ENCODE measurements at places on chromosomes 6 and 20.

- no peak for DNase-seq
These were observed 111.1 kb upstream of the DST start for GRCh38 chr6:56753811-56754210.

- DNase-seq: no peak
These were observed 12.5 kb downstream of the CASP8AP2 start for GRCh38 chr6:89842228-89842627.

- DNase-seq: no peak
These were observed 1.1 kb downstream of the VGLL2 start for GRCh38 chr6:117266257-117267053.

- DNase-seq: no peak
These were observed 33.2 kb downstream of the NT5E start for GRCh38 chr6:85482905-85483700.

DNA sequence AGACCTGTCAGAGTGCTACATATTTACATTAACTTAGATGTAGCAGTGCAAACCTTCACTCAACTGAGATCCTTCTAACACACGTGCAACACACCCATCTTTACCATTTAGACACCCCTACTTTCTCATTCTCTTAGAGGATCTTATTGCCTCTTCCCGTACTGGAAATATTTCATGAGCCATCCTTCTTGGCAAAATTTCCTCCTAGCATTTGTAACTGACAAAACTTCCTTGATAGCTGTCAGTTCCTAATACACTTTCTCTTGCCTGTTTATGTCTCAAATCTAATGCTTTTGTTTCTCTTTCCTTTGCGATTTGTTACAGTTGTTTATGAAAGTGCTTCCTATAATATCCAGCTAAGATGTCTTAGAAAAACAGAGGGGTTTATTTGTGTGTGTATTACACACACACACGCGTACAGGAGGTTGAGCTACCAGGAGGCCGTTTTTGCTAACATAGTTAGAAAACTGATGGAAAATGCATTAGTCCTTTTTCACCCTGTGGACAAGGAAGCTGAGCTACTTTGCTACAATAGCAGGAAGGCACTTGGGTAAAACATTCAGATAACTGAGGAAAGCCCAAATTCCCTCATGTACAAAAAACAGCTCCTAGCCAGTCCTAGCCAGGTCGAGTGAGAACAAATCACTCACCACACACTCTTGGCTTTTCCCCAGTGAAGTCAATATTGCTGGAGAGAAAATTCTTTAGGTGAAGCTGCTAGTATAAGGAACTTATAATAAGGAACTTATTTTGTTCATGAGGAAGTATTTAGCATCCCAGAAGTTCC is 153.6 kb downstream of the NFATC2 start:
- no peak for DNase-seq

- DNase-seq: no peak
These were observed 6.7 kb upstream of the KCNK15 start for GRCh38 chr20:44738813-44739477.

GRCh38 chr20:64219202-64219601 is 36.3 kb upstream of the PCMTD2 start:
- no peak for DNase-seq

DNA sequence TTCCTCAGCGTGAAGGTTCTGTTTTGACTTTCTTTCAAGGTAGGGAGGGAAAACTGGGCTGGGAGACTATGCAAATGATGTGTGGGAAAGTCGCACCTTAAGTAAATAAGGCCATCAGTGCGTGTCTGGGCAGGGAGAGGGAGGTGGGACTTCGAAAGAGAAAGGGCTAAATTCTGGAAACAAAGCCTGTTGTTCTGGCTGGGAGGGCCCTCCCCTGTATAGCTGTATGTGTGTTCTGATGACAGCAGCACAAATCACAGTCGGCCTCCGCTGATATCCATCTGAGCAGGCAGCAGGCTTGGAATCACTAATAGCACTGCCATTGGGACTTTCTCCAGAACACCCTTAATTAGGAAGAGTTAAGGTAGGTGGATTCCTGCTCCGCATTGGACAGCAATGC is 19.2 kb downstream of the JAG1 start:
- no peak for DNase-seq

DNA sequence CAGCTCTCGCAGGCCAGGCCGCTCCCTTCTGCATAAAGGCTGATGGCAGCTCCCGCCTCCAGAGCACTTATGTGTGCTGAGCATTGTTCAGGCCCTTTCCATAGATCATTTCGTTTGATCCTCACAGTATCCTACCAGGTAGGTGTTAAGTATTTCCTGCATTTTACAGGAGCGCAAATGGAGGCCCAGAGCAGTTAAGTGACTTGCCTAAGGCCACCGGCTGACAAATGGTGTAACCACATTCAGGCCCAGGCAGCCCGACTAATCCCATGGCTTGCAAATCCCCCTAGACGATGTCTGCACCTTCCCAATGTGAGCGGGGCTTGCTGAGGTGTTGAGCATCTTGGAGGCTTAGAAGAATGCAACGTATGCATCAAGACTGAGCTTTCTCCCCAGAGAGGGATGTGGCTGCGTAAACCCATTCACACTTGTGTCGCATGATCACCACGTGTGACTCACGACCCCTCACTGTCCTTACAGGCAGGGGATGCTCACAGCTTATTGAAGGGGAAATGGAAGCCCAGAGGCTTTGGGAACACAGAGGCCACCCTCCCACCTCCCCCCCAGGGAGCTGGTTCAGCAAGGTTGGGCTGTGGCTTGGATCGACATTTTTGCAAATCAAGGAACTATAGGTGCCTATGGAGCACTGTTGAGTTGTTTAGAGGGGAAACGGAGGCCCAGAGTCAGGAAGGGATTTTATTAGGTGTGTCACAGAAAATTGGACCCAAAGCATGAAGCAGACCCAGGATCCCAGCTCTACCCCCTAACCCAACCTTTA is 7.0 kb downstream of the BPIFB2 start:
- no peak for DNase-seq

GRCh38 chr6:125183391-125183790 is 29.8 kb downstream of the TPD52L1 start:
- no peak for DNase-seq

DNA sequence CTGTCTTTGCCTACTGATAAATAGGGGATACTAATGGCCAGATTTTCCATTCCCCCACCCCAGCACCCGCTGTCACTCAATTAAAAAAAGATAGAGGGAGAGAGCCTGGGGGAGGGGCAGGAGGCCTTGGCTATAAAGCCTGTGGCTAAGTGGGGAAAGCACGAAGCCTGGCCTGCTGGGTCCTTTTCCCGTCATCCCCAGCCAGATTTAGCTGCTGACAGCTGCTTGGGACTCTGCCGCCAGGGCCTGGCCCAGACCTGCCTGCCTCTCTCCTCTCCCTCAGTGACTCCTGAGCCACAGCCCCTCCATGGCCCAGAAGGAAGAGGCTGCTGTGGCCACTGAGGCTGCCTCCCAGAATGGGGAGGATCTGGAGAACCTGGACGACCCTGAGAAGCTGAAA is at the start of gene APOBEC2:
APOBEC2 (plus strand) TSS at position 162 of the 400 bp plus-strand sequence; CDS start at position 308, 146 bp downstream.
- no peak for DNase-seq

DNA sequence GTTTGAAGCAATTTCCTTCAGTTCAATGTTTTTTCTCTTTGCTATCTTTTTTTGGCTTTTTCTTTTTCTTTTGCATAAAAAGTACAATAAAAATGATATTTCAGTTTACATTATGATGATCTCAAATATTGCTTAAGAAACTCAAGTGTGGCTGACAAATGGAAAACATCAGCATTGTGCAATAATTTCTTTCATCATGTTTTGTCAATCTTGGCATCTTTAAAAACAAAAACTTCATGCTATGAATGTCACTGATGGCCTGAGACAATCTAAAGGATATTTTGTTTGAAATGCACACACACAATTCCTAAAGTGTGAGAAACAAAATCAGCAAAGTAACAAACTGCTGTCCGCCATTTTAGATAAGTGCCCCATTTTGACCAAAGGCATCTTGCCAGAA is 13.9 kb upstream of the MTCL3 start:
- DNase-seq: no peak

GRCh38 chr20:31684153-31685015 is 38.3 kb downstream of the BCL2L1 start:
- DNase-seq: no peak

GRCh38 chr6:115613488-115613887 is 447.2 kb downstream of the FRK start:
- DNase-seq: peak; percentile 50

DNA sequence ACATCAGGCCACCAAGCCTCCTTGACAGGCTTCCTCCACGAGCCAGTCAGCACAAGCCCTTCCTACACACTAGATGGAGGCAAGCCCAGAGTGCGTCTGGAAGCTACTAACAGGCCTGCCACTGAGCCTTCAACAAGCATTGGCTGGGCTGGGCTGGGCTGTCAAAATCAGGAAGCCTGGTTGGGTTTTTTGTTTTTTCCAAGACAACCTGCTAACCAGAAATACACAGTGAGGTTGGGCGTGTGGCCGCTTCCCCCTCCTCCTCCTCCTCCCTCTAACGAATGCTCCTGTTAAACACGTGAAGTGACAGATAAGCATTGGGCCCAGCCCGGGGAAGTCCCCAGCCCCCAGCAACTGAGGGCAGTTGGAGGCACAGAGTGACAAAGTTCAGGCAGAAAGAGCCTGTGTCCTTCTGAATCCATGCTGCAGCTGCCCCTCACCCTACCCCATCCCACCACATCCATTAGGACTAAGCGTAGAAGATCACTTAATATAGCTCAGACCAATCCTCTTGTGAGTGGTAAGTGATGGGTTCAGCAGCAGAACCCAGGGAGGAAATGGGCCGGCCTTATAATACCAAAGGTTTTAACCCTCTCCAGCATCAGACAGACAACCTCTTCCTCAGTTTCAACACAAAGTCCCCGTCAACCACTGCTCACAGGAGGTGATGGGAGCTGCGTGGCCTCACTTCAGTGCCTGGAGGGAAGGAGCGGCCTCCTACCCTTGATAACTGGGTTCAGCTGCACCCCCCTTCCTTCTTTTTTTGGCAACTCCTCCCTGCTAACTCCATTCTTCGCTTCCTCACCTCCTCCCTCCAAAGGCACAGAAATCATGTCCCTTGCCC is 1.1 kb downstream of the NFATC2 start:
- DNase-seq: no peak

- DNase-seq: no peak
These were observed 52.8 kb downstream of the FOXC1 start for GRCh38 chr6:1662534-1662933.

DNA sequence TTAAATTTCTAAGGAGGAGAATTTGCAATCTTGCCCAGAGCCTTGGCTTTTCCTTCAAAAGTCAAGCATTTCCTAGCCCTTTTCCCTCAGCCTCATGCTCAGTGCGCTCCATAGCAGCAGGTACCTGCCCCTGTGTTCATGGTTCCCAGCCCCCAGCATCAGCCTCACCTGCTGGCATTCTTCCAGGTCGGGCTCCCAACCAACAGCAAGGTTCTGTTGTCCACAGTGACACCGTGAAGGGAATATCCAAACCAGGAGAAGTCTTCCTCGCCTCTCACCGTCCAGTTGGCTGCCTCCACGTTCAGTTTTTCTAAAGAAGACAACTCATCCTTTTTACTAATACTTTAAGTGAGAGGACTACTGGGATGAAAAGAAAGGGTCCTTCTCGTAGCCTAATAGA is 42.7 kb downstream of the GPLD1 start:
- no peak for DNase-seq

DNA sequence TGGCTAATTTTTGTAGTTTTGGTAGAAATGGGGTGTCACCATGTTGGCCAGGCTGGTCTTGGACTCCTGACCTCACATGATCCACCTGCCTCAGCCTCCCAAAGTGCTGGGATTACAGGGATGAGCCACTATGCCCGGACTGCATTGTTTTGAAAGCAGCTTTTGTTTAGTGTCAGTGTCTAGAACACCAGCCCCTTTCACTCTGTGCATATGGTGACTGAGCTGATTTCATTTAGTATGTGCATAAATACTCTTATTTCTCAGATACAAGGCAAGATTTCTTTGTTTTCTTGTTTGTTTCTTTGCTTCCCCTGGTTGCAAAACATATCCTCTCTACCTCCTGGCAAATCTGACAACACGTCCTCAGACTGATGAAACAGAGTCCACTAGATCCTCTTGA is 152.8 kb upstream of the CHD6 start:
- no peak for DNase-seq

DNA sequence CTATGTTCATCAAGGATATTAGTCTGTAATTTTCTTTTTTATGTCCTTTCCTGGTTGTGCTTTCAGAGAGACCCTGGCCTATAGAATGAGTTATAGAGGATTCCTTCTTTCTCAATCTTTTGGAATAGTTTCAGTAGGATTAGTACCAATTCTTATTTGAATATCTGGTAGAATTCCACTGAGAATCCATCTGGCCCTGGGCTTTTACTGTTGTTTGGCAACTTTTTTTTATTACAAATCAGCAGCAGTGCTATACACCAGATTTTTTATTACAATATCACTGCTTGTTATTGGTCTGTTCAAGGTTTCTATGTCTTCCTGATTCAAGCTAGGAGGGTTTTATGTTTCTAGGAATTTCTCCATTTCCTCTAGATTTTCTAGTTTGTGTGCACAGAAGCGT is 50.0 kb upstream of the NRSN1 start:
- no peak for DNase-seq

- peak; percentile 95 for DNase-seq
These were observed 26.9 kb upstream of the FANCE start for GRCh38 chr6:35425284-35425683.

GRCh38 chr20:22428051-22428450 is 156.3 kb downstream of the FOXA2 start:
- no peak for DNase-seq

GRCh38 chr6:157867981-157868380 is 44.9 kb downstream of the SNX9 start:
- no peak for DNase-seq

GRCh38 chr6:100695445-100695844 is 185.7 kb downstream of the ASCC3 start:
- DNase-seq: no peak

DNA sequence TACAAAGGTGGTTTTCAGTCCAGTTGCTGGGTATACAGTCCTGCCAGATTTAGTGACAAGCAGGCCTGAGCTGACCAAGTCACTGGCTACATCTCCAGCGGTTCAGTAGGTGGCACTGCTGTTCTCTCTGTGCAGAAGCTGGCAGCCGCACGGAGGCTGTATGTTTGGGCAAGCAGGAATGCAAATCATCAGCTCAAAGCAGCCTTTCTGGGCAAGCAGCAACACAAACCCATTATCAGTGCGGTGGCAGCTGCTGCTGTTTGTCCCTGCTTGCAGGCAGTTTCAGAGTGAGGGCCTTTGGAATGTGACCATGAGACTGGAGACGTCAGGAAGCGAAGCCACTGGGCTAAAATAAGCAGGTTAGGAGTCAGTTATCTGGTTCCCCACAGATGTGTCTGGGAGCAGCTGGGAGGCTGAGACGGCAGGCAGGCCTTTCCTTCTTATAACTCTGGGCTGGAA is 72.5 kb downstream of the TXLNB start:
- peak; percentile 81 for DNase-seq

DNA sequence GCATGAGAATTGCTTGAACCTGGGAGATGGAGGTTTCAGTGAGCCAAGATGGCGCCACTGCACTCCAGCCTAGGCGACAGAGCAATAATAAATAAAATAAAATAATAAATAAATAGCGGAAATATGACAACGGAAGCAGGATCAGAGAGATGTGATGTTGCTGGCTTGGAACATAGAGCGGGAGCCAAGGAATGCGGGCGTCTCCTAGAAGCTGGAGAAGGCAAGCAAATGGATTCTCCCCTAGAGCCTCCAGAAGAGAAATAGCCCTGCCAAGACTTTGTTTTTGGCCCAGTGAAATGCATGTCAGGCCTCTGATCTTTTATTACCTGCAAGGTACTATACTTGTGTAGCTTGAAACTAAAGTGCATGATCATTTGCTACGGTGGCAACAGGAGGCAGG is 12.4 kb downstream of the KIAA1755 start:
- no peak for DNase-seq

GRCh38 chr6:140040396-140040795 is 665.9 kb upstream of the CITED2 start:
- no peak for DNase-seq

- DNase-seq: no peak
These were observed 12.9 kb downstream of the FAM50B start for GRCh38 chr6:3862038-3862437.

All from non-pigmented ciliary epithelial cell (primary cell).